ENCODE measurements at places on chromosomes 2 and 18. TPM values are rescaled to one million over a fixed set of nuclear protein-coding genes. Genes with fewer than 3 reads are reported as not detected.

GRCh38 chr2:135050132-135050531 lies 2.0 kb upstream of the RAB3GAP1 start:
- DNase-seq: no peak

Gene GALR1
- not detected for total RNA-seq

- no peak for DNase-seq
Measured at GRCh38 chr18:32354518-32354917, 116.2 kb downstream of the GAREM1 start.

Gene RAMP1
- total RNA-seq: 1.8 TPM

GRCh38 chr2:58207189-58207588 lies 33.9 kb downstream of the FANCL start:
- DNase-seq: no peak

Gene FAM117B
- total RNA-seq: 11.4 TPM

- no peak for DNase-seq
Measured at GRCh38 chr18:13564579-13564978, 161.8 kb downstream of the FAM210A start.

Data from activated T-cell treated with anti-CD3 and anti-CD28 coated beads, Interleukin-2, amount 50 U/mL, for 72 hours (primary cell).